ENCODE measurements at places on chromosomes 7 and 10.

DNA sequence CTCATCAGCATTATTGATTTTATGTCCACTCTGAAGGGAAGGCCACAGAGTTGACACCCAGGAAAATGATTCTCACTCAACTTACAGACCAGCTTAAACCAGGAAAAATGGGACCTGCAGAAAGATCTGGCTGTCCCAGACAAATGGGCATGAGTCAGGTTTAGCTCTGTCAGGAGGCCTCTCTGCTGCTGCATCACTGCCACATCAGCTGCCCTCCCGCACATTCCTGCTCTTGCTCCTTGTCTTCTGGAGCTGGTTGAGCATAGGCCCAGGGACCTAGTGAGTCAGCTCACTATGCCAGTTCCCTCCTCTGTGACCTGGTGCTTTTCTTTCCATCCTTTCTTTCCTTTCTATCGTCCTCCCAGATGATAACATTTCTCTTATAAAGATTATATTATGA, 18.8 kb upstream of the SMNDC1 start:
- H3K4me1 ChIP-seq, result no peaks in the 10 kb centered on the region
- H3K4me3 ChIP-seq, result no peak overlapping the region
- DNase-seq, result no peak
- H3K36me3 ChIP-seq, result no peaks in the 10 kb centered on the region
- no peaks in the 10 kb centered on the region for H3K27me3 ChIP-seq

DNA sequence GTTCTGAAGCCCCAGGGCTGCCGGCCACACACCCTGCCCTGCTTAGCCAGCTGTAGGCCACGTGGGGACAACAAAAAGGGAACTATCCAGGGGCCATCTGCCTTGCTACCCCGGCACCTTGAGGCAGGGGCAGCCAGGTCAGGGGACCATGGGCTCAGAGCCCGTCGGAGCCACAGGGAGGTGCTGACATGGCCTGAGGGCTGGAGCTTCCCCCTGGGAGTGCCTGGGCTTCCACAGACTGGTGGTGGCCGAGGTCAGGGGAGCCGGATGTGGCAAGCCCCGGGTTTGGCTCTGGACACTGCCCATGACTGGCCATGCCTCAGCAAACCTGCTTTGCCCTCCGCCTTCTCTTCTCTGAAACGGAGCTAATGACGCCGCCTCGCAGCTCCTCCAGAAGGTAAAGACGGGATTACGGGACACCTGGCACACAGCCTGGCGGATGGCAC, 178.5 kb downstream of the EBF3 start:
- no peak overlapping the region for H3K4me3 ChIP-seq
- H3K27ac ChIP-seq, result no peak overlapping the region
- no peaks in the 10 kb centered on the region for H3K4me1 ChIP-seq
- no peak for DNase-seq
- no peaks in the 10 kb centered on the region for H3K36me3 ChIP-seq

DNA sequence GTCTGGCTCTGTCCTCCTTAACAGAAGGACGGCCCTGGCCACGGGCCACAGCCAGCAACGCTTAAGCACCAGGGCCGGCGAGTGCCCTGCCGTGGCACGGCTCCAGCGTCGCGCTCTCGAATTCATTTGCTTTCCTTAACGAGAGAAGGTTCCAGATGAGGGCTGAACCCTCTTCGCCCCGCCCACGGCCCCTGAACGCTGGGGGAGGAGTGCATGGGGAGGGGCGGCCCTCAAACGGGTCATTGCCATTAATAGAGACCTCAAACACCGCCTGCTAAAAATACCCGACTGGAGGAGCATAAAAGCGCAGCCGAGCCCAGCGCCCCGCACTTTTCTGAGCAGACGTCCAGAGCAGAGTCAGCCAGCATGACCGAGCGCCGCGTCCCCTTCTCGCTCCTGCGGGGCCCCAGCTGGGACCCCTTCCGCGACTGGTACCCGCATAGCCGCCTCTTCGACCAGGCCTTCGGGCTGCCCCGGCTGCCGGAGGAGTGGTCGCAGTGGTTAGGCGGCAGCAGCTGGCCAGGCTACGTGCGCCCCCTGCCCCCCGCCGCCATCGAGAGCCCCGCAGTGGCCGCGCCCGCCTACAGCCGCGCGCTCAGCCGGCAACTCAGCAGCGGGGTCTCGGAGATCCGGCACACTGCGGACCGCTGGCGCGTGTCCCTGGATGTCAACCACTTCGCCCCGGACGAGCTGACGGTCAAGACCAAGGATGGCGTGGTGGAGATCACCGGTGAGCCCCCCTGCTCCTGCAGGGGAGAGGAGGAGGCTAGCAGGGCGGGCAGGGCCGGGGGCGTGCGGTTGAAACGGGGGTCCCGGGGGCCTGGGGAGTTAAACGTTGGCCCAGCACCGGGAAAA, at the start of gene HSPB1:
TSS of gene HSPB1 (plus strand) at position 327 of the 855 bp plus-strand sequence. CDS start at position 367, 40 bp downstream.
- H3K4me1 ChIP-seq, result no peaks in the 10 kb centered on the region
- no peaks in the 10 kb centered on the region for H3K36me3 ChIP-seq

GRCh38 chr7:155685791-155686160, 41.3 kb downstream of the RBM33 start:
- no peak for DNase-seq
- H3K4me1 ChIP-seq, result no peaks in the 10 kb centered on the region
- H3K4me3 ChIP-seq, result no peak overlapping the region
- peaks cover 4% of the 10 kb centered on the region for H3K36me3 ChIP-seq
- H3K27me3 ChIP-seq, result no peaks in the 10 kb centered on the region

GRCh38 chr7:301291-302053, 11.5 kb downstream of the FOXL3 start:
- H3K4me3 ChIP-seq, result no peak overlapping the region
- no peaks in the 10 kb centered on the region for H3K27me3 ChIP-seq
- no peaks in the 10 kb centered on the region for H3K36me3 ChIP-seq
- DNase-seq, result peak; percentile 49

Data from kidney (tissue), 22 donors.